ENCODE measurements at places on chromosomes 11 and 22. TPM values are rescaled to one million over a fixed set of nuclear protein-coding genes. Genes with fewer than 3 reads are reported as not detected.

DNA sequence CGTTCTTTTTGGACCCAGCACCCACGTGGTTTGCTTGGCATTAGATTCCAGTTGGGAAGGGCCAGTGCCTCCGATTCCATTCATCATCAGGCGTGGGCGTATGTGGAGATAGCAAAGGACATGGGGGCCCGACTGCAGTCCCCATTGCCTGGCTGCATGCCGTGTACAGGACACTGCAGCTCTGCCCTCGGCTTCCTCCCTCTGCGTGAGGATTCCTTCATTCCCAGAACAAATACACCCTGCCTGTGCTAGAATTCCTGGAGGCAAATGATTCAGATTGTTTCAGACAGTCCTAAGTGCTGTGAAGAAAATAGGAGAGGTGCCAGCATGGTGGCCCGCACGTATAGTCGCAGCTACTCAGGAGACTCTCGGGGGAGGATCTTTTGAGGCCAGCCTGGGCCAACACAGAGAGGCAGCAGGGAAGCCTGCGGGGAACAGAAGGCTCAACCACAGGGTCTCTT, 15.4 kb downstream of the DERL3 start:
- DNase-seq: no peak

GRCh38 chr22:40238425-40239344, 61.0 kb downstream of the TNRC6B start:
- DNase-seq: no peak

MRGPRX1 gene
- not detected for total RNA-seq

WT1 gene
- total RNA-seq: 0.49 TPM

DNA sequence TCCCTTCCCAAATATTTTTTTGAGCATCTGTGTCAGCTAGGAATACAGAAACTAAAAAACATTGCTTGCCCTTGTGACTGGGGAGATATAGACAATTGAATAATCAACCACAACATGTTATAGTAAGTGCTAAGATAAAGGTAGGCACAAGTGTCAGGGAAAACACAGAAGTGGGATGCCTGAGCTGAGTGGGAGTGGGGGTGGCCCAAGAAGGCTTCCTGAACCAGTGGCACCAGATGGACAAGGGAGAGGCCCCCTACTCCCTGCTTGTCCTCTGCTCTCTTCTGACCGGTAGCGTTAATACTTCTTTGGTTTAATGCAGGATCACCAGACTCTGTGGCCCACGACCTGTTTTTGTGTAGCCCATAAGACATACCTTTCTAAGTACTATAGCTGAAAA, 48.8 kb downstream of the PACS1 start:
- DNase-seq: no peak

- no peak for DNase-seq
Measured at GRCh38 chr11:60945295-60945667, 6.7 kb downstream of the SLC15A3 start.

DNA sequence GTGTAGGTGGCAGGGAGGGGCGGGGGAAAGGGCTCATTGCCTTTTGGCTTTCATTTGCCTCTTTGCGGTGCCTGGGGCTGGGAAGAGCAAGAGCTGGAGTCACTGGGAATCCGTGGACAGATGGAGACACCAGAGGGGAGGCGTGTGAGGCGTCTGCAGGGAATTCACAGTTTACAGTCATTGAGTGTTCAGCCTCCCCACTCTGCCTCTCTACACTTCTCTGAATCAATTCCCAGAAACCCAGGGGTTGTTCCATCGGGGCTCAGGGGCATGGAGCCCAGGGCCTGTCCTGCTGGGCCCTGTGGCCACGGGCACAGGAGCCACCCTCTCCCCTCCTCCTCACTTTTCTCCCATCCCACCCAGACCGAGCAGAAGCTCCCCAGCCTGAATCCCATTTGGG, 160.5 kb upstream of the NAV2 start:
- DNase-seq: no peak

GRCh38 chr11:45650166-45651095, 15.0 kb downstream of the CHST1 start:
- DNase-seq: peak; percentile 29

SYCE3 gene
- total RNA-seq: not detected

GRCh38 chr22:49993649-49994360, 18.8 kb downstream of the IL17REL start:
- DNase-seq: no peak

GRCh38 chr11:132187386-132187785, 817.0 kb downstream of the NTM start:
- no peak for DNase-seq

- no peak for DNase-seq
Measured at GRCh38 chr11:77106321-77106720, 3.7 kb downstream of the OMP start.

NAALAD2 gene
- 4.8 TPM for total RNA-seq

DNA sequence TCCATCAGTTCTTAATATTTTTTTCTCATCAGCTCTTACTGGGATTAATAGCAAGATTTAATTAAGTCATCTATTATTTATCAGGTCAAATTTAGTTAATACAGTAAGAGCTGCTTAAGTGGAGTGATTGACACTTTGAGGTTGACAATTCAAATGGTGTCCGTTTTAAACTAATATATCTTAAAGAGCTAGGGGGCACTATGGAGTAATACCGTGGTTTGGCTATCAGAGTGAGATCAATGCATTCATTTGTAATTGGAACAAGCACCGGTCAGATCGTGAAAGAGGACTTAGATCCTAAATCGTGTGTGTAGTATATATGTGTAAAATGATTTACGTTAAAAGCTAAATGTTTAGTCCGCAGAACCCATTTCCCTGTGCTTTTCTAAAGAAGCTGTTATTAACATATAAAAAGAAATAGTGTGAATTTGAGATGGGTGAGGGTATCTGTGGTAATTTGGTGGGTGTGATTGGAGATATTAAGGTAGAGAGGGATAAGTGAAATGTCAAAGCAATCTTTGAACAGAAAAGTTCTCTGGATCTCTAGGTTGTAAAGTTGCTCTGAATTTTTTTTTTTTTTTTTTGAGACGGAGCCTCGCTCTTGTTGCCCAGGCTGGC, 2.3 kb downstream of the SIK2 start:
- no peak for DNase-seq

DNA sequence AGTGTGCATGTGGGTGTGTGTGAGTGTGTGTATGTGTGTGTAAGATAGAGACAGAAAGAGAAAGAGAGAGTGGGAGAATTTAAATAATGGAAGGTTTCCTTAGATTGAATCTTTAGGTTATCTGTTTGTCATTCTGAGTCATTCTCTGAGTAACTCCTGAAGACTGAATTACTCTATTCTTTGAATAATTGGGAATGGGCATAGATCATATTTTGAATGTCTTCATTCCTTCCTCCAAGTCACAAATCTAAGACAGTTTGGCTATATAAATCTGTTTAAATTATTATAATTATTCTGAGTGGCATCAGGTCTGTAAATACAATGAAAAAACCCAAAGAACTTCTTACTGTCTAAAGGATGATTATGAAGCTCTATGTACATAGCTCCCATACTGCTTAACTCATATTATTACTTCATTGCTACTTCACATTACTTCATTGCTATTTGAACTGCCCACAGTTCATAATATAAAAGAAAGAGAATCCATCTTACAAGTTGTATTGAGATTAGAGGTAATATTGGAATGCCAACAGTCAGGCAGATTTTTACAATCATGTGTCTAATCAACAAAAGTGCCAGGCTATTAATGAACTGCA, 346.6 kb upstream of the CCDC179 start:
- no peak for DNase-seq

DNA sequence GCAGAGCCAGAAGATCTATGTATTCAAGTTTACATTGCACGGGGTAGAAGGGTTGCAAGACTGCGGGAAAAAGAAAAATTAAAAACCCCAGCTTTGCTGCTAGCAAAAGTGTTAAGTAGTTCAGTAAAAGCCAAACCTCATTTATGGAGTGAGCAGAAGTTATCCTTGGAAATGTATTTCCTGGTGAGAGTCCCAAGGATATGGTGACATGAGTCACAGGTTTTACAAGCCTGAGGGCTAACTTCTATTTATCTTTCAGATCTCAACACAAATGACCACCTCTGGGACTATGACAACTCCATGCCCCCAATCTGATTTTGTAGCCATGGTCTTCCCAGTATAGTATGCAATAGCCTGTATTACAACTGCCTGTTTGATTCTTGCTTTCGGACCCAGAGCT, 26.1 kb downstream of the ABTB2 start:
- DNase-seq: no peak

DNA sequence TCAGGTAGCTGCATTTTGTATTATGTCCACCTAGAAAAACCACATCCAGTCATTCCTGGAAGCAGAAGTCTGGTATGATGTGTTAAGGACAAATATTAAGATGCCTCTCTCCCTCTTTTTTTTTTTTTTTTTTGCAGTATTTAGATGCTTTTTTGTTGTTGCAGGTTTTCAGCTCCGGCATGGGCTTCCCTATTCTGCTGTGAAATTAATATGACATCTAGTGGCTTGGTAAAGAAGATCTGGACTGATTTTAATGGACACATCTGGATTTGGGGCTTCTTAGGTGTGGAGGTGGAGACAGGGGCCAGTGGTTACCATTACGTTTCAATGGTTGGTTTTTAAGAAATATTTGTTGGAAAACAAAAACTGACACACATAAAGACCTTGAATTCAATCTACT, 47.5 kb upstream of the RASSF10 start:
- DNase-seq: no peak
